ENCODE measurements at places on chromosomes 11 and 22.

- no peak for DNase-seq
These were observed 90.1 kb downstream of the STK33 start for GRCh38 chr11:8503910-8504364.

DNA sequence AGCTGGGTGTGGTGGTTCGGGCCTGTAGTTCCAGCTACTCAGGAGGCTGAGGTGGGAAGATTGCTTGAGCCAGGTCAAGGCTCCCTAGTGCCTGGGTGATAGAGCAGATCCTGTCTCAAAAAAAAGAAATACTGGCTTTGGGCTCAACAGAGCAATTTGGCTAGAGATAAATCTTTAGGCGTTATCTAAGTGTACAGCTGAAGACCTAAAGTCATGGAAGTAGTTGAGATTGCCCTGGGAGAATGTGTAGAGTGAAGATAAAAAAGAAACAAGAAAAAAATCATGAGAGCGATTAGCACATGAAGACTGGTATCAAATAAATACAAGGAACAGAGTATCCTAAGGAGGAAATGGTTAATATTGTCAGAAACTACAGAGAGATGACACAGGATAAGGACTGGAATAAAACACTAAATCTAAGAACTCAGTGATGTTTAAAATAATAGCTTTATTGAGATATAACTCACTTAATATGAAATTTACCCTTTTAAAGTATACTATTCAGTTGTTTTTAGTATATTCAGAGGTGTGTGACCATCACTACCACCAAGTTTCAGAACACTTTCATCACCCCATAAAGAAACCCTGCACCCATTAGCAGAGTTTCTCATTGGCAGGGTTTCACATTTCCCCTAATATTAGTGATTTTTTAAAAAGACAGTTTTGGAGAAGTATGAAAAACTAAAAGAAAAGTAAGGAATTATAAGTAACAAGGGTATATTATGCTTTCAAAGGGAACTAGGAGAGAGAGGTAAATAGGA is 20.7 kb downstream of the PIK3C2A start:
- no peak for DNase-seq

DNA sequence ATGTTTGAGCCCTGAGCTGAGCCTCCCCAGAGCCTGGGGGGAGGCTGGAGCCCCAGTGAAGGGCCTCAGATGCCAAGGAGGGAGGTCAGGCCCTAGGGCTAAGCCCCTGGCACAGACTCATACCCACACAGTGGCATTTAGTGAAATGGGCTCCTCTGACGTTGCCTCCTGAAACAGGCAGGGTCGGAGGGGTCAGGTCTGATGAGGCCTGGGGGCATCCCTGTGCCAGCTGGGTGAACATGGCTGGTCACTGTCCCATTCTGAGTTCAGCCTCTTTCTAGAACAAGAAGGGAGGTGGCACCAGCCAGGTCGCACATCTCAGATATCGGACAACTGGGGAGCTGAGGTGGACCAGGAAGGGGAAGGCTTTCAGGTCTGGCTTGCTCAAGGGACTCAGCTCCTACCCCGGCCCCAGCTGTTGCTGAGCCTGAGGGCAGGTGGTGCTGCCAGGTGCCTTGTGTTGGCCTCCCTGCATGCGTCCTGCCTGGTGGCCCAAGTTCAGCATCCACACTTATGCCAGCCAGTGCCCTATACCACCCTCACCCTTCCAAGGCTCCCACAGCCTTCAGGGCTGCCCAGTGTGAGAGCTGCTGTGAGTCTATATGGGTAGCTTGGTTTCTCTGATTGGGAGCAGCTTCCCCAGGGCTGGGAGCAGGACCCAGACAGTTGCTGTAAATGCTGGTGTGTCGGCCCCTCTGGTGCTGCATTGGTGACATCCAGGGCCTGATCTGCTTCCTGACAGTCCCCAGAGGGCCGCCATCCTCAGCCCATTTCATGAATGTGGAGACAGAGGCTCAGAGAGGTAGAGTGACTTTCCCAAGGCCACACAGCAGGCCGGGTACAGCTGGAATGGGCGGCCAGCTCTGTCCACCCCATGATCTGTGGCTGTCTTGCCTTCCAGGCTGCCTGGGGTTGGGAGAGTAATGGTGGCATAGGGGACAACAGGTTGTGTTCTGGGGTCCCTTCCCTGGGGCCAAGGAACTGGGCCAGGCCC is 32.8 kb upstream of the PPARA start:
- no peak for DNase-seq

DNA sequence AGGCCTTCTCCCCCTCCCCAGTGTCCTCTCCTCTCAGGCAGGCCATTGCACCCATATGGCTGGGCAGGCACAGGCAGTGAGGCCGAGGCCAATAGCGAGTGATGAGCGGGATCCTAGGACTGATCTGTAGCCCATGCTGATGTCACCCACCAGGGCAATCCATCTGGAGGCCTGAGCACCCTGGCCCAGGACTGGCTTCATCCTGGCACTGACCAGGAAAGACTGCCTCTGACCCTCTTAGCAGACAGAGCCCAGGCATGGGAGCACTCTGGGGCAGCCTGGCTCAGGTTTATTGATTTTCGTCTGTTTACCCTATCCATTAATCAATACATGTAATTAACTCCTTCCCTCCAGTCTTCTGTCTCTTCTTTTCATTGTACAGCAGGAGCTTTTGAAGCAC is 5.1 kb upstream of the TIRAP start:
- DNase-seq, result no peak

DNA sequence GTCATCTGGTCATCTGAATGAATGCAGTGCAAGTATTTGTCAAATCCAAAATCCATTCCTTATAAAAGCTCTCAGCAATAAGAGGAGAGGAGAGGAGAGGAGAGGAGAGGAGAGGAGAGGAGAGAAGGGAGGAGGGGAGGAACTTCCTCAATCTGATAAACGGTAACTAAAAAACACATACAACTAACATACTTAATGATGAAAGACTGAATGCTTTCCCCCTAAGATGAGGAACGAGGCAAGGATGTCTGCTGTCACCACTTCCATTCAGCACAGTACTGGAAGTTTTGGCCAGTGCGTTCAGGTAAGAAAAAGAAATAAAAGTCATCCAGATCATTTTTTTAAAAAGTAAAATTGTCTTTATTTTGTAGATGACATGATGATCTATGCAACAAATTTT is 80.4 kb downstream of the CD82 start:
- DNase-seq, result no peak
